Uterine smooth muscle cell (primary cell): ENCODE measurements at places on chromosomes 3 and 15. TPM values are rescaled to one million over a fixed set of nuclear protein-coding genes. Genes with fewer than 3 reads are reported as not detected.

NFKBIZ gene
- 27.3 and 51.2 TPM in 2 replicates for total RNA-seq

CP gene
- total RNA-seq: not detected in 2 replicates

CHDH gene
- total RNA-seq: 0.44 and 0.62 TPM in 2 replicates

FETUB gene
- total RNA-seq: not detected in 2 replicates
